ENCODE measurements at places on chromosomes 16 and 17. TPM values are rescaled to one million over a fixed set of nuclear protein-coding genes. Genes with fewer than 3 reads are reported as not detected.

The ZNF232 gene
- 24.9 TPM for polyA plus RNA-seq

The GPRC5B gene
- 85.6 TPM for polyA plus RNA-seq

The TEKT5 gene
- not detected for polyA plus RNA-seq

The C16orf96 gene
- 0.09 TPM for polyA plus RNA-seq

The GGT6 gene
- polyA plus RNA-seq: not detected

The STRADA gene
- polyA plus RNA-seq: 18.0 TPM

The CMTM4 gene
- 14.4 TPM for polyA plus RNA-seq

The TBC1D3D gene
- polyA plus RNA-seq: not detected

The EVPLL gene
- polyA plus RNA-seq: 0.18 TPM

The CDRT15 gene
- 0.40 TPM for polyA plus RNA-seq

The DHRS7C gene
- not detected for polyA plus RNA-seq

The KRTAP4-5 gene
- not detected for polyA plus RNA-seq
